ENCODE measurements at places on chromosomes 11 and 22. TPM values are rescaled to one million over a fixed set of nuclear protein-coding genes. Genes with fewer than 3 reads are reported as not detected.

DNA sequence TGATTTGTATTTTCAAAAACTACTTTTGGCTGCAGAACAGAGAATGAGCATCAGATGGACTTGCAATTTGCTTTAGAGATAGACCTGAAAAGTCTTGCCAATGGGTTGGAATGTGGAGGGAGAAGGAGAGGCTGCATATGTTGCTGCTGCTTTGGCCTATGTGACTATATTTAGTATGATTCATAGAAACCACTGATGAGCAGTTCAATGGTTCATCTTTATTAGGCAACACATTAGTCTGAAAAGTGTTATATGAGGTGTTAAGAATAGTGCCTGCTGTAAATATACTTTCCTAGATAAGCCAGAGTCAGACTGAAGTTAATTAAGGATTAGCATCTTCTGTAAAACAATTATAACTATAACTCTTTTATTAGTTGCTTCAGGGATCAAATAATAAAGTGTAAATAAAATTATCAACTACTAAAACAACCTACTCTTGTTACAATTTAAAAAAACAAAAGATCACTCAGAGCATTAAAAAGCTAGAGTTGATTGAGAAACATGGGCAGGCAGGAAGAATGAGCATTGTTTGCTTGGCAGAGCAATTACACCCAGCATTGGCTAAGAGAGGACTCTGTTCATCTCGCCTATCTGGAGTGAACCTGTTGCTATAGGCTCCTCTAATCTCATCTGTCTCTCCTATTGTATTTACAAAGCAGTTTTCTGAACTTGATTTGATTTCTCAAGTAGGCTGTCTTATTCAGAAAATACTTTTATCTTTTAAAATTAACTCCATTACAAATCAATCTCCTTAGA, 36.3 kb downstream of the HORMAD2 start:
- no peak for DNase-seq

- DNase-seq = no peak
These were observed 11.4 kb upstream of the A4GALT start for GRCh38 chr22:42732081-42732480.

The PARVA gene
- total RNA-seq = 54.2 TPM

GRCh38 chr22:27627444-27627833, 174.1 kb downstream of the MN1 start:
- DNase-seq = no peak

DNA sequence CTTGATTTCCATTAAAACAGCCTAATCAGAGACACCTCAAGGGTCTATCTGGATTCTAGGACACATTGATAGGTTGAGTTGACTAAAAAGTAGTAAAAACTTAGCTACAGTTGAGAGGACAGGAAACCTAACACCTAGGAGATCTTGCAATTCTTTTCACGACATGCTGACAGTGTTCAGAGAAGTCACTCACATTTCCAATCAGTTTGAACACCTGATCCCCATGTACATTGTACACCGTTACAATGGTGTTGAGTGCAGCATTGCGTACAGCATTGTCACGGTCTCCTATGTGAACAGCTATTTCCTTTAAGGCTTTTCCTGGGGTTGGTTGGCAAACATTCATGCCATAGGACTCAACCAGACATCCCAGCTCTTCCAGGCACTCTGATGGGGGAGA, 42.8 kb downstream of the F2 start:
- no peak for DNase-seq

The RASL10A gene
- total RNA-seq = not detected

The OTOG gene
- not detected for total RNA-seq

The MOB2 gene
- total RNA-seq = 28.7 TPM

DNA sequence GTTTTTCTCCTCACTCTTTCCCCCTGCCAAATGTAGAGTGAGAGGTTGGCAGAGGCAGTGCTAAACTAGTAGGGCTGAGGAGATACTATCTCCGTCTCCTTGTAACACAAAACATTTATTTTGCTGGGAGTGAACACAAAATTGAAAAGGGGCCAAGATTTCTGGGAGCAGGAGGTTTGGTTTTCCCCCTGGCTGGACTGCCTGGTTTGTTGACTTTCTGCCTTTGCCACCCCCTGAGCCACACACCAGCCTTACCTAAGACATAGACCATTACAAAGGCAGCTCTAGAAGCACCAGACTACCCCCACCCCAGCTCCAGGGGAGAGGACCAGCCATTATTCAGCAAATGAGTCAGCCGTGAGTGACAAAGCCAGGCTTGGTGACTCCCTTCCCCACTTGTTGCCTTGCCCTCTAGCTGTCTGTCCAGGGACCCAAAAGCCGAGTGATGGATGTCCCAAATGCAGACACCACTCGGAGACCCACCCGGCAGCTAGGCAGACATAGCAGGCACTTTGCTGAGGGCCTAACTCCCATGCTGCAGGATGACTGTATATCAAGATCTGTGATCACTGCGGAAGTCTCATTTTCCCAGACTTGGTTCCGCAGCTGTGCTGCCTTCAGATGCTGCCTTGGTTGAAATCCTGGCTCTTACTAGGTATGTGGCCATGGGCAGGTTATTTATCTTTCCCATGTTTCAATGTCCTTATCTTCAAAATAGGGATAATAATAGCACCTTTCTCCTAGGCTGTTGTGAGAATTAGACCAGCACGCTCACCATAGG, 17.7 kb upstream of the CDON start:
- no peak for DNase-seq

The PIH1D2 gene
- not detected for total RNA-seq

The OR10G7 gene
- total RNA-seq = not detected

DNA sequence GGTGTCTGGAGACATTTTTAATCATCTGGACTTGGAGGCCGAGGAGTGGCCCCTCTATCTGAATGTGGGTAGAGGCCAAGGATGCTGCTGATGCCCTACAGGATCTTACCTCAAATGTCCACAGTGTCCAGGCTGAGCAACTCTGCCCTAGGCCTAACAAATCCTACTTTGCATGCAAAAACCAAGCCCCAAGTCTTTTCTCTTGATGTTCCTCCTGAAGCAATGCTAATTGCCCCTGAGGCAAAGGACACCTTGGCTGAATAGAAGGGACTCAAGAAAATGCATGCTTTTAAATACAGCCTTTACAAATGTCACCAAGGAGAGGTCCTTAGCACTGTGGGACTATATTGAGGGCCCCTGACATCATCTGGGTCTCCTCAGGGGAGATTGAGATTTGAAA, 43.8 kb upstream of the PHF21B start:
- no peak for DNase-seq

The CRYBB3 gene
- total RNA-seq = not detected

The C22orf31 gene
- not detected for total RNA-seq

All from transverse colon (tissue), 4 donors.